ENCODE measurements at places on chromosomes 12 and 14. TPM values are rescaled to one million over a fixed set of nuclear protein-coding genes. Genes with fewer than 3 reads are reported as not detected.

GRCh38 chr12:29245246-29245645 lies 96.2 kb downstream of the FAR2 start:
- DNase-seq = no peak

DNA sequence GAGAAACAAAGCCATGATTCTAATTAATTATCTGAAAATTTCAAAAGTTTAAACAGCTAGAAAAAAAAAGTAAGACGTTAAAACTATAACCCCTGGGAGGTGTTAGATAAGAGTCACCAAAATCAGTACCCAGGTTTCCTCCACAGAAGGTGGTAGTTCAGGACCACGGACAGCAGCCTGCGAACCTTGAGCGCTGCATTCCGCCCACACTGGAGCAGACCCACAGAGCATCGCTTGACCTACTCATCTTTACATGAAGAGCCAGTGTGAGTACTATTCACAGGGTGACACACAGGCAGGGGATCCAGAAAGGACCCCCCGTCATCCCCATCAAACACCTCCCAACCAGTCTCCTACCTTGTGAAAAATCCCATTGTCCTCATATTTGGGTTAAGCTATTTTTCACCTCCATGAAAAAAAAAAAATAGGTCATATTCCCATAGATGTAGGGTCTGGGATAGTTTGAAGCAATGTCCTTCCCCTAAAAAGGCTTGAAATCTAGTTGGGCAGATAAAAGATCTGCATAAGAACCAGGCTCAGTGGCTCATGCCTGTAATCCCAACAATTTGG lies 8.8 kb upstream of the CHGA start:
- peak; percentile 37 for DNase-seq

DNA sequence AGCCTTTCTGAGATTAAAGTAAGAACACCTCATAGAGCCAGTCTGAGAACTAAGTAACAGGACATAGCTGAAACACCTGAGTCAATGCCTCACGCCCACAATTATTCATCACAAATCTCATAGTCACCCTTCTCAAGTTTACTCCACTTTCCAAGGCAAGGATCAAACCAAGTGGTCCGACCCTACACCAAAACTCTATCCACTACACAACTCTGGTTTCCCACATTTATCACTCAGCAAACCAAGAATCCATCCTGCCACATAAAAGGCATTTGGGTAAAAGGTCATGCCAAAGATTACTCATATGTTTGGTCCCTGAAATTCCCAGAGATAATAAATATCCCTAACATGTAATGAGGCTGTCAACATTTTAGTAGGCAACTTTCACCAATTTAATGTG lies 144.1 kb downstream of the RPAP3 start:
- peak; percentile 1 for DNase-seq

DNA sequence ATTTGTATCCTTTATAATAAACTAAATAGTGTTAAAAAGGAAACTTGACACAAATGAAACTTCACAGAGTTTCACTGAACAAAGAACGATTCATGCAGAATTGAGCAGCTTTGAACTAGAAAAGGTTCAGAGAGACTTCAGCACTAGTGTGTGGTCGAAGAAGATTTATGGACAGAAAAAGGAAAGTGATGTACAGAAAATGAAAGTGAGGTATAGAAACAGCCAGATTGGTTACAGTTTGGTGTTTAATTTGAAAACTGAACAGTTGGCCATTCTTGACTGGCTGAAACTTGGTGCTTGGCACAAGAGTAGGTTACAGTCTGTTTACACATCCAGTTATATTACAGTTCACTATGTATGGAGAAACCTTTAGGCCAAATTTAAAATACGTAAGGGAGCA lies 207.1 kb downstream of the GALC start:
- no peak for DNase-seq

The CLEC2B gene
- polyA plus RNA-seq = 2.3 TPM

GRCh38 chr12:6965714-6966113 lies 4.8 kb downstream of the PHB2 start:
- DNase-seq = no peak

The GRIP1 gene
- 24.5 TPM for polyA plus RNA-seq

The FAM181A gene
- not detected for polyA plus RNA-seq

The FBRSL1 gene
- 80.6 TPM for polyA plus RNA-seq

DNA sequence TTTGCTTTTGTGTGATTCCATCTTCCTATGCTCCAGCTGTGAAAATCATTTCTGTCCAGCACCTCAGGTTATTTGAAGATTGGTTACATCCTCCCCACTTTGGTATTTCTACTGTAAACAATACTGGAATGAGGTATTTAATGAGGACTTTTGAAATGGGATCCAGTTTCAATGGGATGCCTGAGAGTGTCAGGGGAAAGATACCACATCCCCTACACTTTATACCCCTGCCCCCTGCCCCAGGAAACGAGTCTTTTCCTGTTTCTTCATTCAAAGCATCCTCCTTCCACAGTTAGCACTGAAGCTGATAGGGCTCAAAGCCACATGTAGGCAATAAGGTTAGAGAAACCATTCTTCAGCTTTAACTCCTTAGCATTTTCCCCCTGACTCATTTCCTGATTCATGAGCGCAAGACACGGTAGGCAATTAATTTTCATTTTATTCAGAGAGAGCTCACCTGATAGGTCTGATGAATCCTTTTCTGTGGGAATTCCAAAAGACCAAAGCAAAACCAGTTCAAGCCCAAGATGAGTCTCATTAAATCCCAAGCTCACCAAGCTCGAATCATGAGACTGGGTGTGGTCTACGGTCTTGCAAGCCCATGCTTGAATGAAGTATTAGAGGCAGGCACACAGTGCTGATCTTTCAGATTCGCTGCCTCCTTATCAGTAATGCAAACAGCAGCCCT lies 143.6 kb upstream of the CRY1 start:
- DNase-seq = peak; percentile 63

GRCh38 chr14:102074415-102074964 lies 12.4 kb downstream of the HSP90AA1 start:
- DNase-seq = no peak

The ASIC1 gene
- 5.6 TPM for polyA plus RNA-seq

GRCh38 chr12:10497602-10498001 lies 8.1 kb upstream of the EIF2S3B start:
- no peak for DNase-seq

The CCDC91 gene
- polyA plus RNA-seq = 35.4 TPM

DNA sequence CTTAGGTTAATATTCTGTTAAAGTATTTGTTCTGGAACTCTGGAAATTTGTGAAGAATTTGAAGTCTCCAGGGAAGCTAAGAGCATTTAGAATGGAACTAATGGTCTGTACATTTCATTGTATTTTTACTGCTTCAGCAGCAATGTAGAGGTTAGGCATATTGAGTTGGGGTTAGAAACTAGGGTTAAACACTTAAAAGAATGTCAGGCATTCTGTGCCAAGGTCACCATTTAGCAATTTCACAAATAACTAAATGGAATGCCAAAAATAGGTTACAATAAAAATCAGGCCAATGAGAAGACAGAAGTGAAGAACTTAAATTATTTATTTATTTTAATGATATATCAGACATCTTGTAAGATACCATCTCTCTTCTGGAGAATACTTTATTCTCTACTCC lies 210.8 kb downstream of the C12orf50 start:
- no peak for DNase-seq

The NKX2-1 gene
- not detected for polyA plus RNA-seq

GRCh38 chr12:93009533-93009932 lies 80.4 kb upstream of the EEA1 start:
- no peak for DNase-seq

The HOXC4 gene
- polyA plus RNA-seq = 46.7 TPM

DNA sequence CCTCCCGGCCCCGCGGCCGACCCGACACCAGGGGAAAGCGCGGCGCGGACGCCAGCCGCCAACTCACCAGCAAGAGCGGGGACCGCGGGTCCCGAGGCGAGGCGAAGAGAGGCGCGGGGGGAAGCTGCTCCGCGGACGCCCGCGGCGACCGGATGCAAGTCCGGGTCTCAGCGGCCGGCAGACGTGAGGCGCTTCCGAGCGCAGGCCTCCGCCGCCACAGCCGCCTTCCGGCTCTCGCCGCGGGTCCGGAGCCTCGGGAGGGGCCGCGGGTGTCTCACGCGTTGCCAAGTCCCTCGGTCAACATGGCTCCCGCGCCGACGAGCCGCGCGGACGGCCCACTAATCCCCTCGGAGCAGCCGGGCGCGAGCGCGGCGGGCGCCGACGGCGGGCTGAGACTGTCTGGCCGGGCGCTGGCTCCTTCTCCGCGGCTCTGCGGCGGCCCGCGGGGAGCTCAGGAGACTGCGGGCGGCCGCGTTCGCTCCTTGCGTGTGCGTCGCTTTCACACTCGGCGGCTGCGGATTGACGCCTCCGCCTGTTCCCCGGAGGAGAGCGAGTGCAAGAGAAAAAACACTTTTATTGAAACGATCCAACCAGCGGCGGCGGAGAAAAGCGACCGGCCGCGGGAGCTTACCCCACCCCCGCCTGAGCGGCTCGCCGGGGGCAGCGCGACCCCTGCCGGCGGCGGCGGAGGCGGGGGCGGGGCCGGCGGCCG lies at the start of gene CDK17:
Gene CDK17 (minus strand): TSS at position 521 of the 712 bp plus-strand sequence. CDS start 65,603 bp downstream, outside the sequence.
- peak; percentile 84 for DNase-seq

DNA sequence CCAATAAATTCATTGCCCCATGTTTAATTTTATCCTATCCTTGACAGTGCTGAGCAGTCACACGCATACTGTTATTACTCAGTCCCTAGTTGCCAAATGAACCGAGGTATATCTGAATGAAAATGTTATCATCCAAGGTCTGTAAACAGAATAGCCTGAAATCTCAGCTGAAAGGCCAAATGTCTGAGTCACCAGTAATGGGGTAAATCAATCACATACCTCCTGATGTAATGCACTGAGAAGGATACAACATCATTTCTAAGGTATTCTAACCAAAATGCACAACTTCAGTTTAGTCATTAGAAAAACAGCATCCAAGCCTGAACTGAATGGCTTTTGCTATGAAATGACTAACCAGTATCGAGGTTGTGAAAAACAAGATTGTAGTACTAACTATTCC lies 228.6 kb downstream of the DPF3 start:
- DNase-seq = no peak

DNA sequence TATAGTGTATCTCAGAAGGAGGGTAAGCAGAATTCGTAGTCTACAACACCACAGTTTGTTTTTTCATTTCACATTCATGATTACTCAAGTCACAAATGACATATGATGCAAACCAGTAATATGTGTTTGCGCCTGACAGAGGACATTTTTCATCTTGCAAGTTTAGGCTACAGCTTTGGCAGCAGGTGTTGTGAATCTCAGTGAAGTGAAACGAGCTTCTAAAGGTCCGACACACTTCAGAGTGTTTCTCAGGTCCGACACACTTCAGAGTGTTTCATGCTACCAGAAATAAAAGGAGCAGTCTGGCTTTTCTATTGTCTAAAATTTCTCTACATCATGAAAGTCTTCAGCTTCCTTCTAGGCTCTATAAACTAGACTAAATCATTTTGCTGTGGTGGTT lies 22.7 kb downstream of the CLEC14A start:
- DNase-seq = no peak

DNA sequence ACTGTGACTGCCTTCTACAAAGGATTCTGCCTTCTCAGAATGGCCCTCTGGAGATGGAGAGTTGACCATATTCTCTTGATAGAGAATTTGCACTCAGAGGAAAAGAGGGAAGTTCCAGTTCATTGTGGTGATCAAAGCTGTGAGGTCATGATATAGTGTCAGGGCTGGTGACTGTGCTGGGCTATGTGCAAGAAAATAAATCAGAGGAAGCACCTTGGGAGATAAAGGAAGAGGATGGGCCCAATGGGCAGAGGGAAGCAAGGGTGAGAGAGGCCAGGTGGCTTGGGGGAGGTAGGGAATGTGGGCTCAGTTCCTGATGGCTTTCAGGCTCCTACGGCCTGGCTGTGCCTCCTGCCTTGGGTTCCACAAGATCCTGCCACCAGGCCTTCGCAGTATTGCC lies 145.8 kb downstream of the SLC8A3 start:
- no peak for DNase-seq

- DNase-seq = no peak
Measured at GRCh38 chr14:55097881-55098560, 31.0 kb upstream of the LGALS3 start.

DNA sequence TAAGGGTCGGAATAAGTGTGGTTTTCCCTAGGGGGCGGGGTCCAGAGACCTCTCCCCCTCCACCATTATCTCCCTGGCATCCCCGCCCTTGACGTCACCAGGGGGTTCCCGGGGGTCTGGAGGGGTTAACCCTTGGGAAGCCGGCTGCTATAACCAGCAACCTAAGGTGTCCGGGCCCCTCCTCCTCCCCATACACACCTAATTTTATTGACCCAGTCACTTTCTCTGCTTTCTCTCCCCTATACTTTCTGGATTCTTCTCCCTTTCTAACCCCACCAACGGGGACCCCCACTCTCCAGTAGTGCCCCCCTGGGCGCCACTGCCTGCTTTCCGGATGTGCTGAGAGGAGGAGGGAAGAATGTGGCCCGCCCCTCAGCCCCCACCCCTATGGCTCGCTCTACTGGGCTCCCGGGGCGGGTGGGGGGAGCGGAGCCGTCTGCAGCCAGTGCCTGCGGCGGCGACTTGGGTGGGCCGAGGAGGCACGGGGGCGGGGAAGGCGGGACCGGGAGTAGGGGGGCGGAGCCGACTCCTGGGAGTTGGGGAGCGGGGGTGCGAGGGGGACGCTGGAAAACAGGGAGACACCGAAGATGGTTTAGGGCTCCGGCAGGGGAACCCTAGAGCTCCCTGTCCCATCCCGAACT lies 1.8 kb downstream of the GLI1 start:
- peak; percentile 89 for DNase-seq

- DNase-seq = no peak
Measured at GRCh38 chr12:65518771-65519170, 240.3 kb downstream of the MSRB3 start.

- peak; percentile 71 for DNase-seq
Measured at GRCh38 chr12:52327052-52327829, 6.0 kb upstream of the KRT83 start.

DNA sequence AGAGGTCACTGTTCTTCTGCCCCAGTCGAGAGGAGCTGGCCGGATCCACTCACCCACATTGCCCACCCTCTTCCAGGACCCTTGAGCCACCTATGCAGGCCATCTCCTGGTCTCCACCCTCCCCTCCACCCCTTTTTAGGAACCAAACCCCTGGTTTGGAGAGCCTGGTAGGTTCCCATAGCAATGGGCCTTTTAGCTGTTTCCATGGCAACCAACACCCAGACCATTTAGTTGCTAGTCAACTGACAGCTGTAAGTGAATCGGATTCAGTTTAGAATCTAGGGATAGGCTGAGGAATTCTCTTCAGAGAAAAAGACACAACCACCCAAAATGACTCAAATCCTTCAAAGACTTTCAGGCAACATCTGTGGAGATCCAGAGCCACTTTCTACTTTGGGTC lies 16.5 kb downstream of the NPC2 start:
- no peak for DNase-seq

DNA sequence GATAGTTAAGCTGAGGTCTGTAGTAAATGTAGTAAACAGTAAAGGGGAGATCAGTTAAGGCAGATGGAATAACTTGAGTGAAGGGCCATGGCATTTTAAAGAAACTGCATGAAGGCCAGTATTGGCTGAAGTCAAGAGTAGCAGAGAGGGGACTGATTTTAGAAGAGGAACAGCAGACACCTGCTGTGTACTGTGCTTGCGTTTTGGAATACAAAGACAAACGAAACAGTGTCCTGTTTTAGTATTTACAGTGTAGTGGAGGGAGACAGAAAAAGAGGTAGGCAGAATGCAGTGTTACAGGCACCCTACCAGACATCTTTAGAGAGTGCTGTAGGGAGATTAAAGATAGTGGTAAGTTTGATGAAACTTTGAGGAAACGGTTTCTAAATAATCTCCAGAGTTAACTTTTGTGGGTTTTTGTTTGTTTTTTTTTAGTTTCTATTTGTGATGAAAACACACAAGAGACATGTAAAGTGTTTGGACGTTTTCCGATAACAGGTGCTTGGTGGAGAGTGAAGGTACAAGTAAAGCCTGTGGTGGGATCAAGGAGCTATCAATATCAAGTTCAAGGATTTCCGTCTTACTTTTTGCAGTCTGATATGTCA lies 2.1 kb downstream of the HELB start:
- DNase-seq = no peak

GRCh38 chr12:6943389-6943721 lies 261 bp upstream of the RNU7-1 start:
- peak; percentile 92 for DNase-seq

Measured in renal pelvis (tissue), 12 donors.